ENCODE measurements at places on chromosomes 4 and X.

DNA sequence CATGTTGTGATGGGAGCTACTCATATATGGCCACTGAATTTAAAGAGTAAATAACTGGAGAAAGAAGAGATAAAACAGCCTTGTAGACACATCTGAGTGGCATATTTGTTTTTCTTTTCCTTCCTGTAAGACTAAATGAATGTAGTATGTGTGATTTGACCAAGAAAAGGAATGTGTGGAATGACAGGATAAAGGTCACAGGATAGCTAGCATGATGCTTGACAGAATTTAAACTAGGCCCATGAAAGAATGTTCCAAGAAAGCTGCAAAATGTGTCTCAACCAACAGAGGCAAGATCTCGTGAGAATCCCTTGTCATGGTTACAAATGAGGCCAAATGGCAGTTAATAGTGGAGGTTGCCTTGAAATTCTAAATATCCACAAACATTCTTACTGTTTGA, 137.0 kb downstream of the KCNIP4 start:
- DNase-seq, result no peak

GRCh38 chr4:168600796-168601583, 104.1 kb downstream of the PALLD start:
- DNase-seq, result no peak

- no peak for DNase-seq
Measured at GRCh38 chrX:50988649-50989048, 78.1 kb downstream of the BMP15 start.

DNA sequence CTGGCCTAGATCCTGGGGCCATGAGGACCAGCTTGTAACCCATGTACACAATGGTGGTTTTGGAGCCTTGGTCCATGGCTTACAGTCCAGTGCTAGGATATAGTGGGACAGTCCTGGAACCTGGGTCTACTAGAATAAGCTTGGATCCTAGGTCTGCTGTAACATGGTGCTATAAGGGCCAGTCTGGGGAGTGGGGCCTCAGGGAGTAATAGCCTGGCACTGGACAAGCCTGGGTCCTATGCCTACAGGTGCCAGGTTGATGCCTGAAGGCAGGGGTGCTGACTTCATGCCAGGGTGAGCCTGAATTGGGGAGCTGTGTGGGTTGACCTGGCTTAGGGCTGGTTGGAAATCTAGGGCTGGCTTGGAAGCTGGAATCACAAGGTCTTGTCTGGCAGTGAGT, 756.3 kb upstream of the ADGRL3 start:
- no peak for DNase-seq

DNA sequence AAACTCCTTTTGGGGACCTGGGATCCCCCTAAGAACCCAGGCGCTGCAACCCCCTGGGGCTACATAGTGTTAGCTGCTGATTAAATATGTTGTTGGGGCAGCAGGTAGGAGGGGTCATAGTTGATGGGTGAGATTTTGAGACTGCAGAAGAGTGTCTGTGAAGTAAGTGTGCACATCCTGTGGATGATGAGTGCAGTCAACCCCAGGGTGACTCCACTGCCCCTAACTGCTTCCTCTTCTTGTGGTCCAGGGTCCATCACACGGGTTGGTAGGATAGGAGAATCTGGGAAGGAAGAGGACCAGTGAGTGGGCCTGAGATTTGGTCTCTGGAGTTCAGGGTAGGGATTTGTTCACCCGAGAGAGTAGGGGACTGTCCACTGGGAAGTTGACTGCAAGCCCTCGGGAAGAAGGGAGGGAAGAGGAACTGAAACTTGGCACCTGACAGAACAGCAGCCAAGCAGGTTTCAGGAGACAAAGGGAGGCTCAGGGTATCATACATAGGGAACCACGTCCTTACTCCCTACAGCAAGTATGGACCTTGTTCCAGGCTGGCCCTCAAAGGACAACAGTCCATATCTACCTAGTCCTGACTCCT, 8.5 kb downstream of the DLG3 start:
- DNase-seq, result no peak

- DNase-seq, result no peak
Measured at GRCh38 chr4:80070880-80071603, 2.0 kb downstream of the ANTXR2 start.

- DNase-seq, result no peak
Measured at GRCh38 chrX:43657671-43658070, 1.6 kb downstream of the MAOA start.

GRCh38 chrX:113954297-113954696, 629.6 kb upstream of the HTR2C start:
- DNase-seq, result no peak

DNA sequence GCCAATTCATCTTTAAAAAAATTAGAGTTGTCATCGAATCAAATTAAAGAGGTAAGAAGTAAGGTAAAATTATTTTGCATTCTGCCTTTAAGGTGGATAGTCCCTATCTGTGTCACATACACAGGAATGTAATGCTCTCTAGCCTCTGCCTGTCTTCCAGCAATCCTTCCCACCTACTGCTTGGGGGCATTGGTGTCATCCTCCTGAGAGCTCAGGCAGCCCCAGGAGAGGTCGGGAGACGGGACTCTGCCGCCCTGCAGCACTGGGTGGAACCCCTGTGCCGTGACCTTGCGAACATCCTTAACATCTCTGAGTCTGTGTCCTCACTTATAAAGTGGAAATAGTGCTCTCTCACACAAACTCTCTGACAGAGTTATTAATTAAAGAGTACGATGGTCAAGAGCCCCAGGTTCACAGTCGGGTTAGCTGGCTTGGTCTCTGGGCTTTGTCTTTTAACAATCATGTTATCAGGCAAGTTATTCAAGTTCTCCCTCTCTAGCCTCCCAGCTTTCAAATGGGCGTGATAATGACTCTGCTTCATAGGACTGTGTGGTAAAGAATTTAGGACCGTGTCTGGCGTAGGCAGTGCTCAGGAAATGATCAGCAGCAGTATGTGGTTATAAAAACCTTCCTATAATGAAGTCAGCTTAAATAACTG, 10.2 kb downstream of the TLR3 start:
- no peak for DNase-seq

DNA sequence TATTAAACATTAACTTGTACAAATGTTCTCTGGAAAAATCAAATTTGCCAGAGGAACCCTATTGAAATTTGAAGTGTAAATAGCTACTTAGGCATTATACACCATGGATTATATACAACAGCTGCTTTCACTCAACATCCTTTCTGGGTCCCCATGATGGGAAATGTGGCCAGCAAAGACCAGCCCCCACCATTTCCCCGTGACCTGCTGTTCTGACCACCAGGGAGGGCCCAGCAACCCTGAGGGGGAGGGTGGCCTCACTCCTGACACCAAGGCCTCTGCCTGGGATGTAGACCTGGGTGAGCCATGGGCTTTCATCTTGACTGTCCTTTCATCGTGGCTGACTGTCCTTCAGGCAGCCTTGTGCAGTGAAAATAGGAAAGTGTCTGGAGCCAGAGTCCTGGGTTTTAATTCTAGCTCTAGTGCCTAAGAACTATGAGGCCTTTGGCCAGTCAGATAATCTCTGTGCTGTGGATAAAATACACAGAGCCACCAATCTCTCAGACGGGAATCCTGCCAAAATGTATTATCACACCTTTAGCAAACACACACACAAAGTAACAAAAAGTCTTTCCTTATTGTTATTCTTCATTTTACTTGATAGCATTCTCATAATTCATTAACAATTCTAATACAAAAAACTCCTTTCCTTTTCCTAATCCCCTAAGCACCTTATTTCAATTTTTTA, 45.1 kb downstream of the NR3C2 start:
- no peak for DNase-seq

GRCh38 chrX:119690921-119691716, 1.8 kb downstream of the SEPTIN6 start:
- DNase-seq, result no peak

DNA sequence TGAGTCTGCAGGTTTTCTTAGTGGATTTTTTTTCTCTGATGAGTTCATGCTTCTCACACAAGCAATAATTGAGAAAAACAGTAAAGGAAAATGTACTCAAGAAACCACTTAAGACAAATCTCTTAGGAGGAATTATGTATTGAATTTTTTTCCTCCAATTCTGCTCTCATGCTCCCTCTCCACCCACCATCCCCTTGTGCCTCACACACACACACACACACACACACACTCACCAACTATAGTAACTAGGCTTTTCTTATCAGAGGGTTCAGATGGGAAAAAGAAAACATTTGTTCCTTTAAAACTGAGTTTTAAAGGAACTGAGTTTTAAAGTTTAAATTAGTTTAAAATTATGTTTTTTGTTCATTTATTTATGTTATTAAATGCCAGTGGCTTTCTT, 47.0 kb upstream of the ANXA10 start:
- DNase-seq, result no peak

DNA sequence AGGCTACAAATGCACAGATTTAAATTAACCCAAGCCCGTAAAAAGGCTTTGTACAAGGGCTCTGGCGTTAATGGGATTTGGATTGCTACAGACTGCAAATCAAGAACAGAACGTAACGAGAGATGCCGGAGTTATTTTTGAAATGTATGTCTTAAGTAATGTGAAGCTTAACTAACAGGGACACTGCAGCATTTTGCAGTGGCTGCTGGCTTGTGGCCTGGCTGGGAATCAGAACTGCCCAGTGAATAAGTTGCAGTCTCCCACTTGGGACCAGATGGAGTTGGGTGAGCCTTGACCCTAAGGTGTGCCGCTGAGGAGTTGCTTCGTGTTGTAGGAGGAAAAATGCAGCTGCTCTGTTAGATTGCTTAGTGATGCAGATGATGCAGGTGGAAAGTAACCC, 318.4 kb downstream of the DHX15 start:
- no peak for DNase-seq

GRCh38 chrX:149280011-149280410, 225.1 kb downstream of the IDS start:
- no peak for DNase-seq

DNA sequence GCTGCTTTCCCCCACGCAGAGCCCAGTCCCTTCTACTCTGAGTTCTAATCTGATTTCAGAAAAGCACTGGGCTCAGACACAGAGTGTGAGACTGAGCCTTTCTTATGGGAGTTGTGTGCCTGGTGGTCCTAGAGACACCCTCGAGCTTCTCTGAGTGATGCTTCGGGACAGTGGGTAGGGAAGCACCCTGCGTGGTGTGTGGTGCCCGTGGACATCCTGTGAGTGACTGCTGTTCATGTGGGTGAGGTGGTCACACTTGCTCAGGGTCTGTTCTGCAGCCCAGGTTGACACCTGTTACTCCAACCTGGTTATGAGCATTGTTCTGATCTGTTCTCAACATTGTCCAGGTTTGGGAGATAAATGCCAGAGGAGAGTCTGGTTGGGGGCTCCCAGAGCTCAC, 6.1 kb downstream of the GPR78 start:
- DNase-seq, result no peak

- DNase-seq, result no peak
Measured at GRCh38 chr4:101689220-101689619, 101.3 kb upstream of the BANK1 start.

GRCh38 chrX:151697522-151697921, 2.3 kb downstream of the PRRG3 start:
- no peak for DNase-seq

GRCh38 chr4:182880387-182881356, 36.5 kb downstream of the DCTD start:
- DNase-seq, result no peak

DNA sequence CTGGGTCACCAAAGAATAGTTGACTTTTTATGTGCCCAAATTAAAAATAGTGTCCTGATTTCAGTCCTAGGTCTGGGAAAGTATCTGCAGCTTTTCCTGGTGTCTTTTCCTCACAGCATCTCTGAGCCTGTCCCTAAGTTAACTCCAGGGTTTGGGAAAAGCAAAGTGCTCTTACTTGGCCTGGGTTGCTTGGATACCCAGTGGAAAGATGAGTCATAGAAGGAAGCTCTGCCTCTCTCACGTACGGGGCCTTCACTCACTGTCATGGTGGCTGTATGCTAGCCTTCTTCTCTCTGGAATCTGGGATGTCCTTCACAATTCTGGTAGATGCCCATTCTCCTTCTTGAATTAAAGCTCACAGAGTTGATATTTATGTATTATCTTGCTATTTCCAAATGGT, 607.3 kb downstream of the ANKRD50 start:
- DNase-seq, result no peak
